ENCODE measurements at places on chromosomes 5 and 9.

- H3K4me1 ChIP-seq: no peaks in the 10 kb centered on the region
- no peak overlapping the region for H3K4me3 ChIP-seq
- no peaks in the 10 kb centered on the region for H3K36me3 ChIP-seq
- H3K27me3 ChIP-seq: peaks cover 7% of the 10 kb centered on the region
- no peak overlapping the region for H3K27ac ChIP-seq
- no peak for DNase-seq
Measured at GRCh38 chr9:129275626-129276247, 97.7 kb upstream of the IER5L start.

GRCh38 chr9:131960311-131960710 lies 119.4 kb downstream of the MED27 start:
- H3K36me3 ChIP-seq: no peaks in the 10 kb centered on the region
- no peak overlapping the region for H3K27ac ChIP-seq
- H3K4me3 ChIP-seq: no peak overlapping the region
- H3K27me3 ChIP-seq: no peaks in the 10 kb centered on the region
- DNase-seq: no peak
- H3K4me1 ChIP-seq: no peaks in the 10 kb centered on the region

GRCh38 chr9:83986765-83987401 lies 6.3 kb downstream of the RMI1 start:
- peak; percentile 70 for DNase-seq
- peak overlapping the region; percentile 76 for H3K27ac ChIP-seq
- H3K4me3 ChIP-seq: no peak overlapping the region
- H3K4me1 ChIP-seq: peaks cover 25% of the 10 kb centered on the region
- no peaks in the 10 kb centered on the region for H3K27me3 ChIP-seq

- no peak overlapping the region for H3K27ac ChIP-seq
- H3K4me1 ChIP-seq: no peaks in the 10 kb centered on the region
- no peaks in the 10 kb centered on the region for H3K27me3 ChIP-seq
- no peaks in the 10 kb centered on the region for H3K36me3 ChIP-seq
Measured at GRCh38 chr9:94812343-94812742, 85.8 kb downstream of the AOPEP start.

GRCh38 chr9:98219364-98219716 lies 26.9 kb upstream of the CORO2A start:
- H3K4me3 ChIP-seq: no peak overlapping the region
- no peaks in the 10 kb centered on the region for H3K27me3 ChIP-seq
- no peaks in the 10 kb centered on the region for H3K4me1 ChIP-seq
- H3K27ac ChIP-seq: no peak overlapping the region
- peaks cover 10% of the 10 kb centered on the region for H3K36me3 ChIP-seq
- no peak for DNase-seq

DNA sequence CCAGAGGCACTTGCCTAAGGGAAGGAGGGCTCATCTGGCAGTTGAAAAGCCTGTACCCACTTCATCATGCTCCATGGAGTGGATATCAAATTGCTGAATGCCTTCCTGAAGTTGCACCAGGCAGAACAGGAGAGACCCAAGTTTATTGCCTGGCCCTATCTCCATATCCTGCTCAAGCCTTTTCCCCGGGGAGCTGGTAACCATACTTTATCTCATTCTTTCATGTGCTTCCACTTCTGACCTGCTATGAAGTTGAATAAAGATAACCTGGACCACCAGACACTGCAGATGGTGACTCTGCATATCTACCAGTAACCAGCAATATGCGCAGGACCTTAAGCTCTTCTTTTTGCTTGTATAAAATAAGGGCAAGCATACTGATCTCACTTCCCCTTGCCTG lies 1397.5 kb upstream of the CDH6 start:
- H3K27ac ChIP-seq: no peak overlapping the region
- no peak overlapping the region for H3K4me3 ChIP-seq
- no peak for DNase-seq

DNA sequence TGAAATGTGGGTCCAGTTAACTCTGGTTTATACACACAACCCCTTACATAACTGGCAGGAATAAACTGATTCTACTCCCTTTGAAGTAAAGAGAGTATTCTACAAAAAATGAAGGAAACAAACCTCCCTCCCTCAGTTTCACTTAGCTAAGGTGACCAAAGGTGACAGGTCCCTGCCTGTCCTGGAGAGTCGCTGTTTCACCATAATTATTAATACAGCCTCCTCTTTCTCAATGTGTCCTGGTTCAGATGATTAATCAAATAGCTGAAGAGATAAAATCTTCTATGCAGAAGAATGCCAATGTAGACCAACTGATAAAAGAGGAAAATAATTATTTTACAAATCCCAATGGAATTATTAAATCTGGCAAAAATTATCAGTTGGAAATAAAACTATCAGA lies 163.7 kb upstream of the GNA14 start:
- no peak overlapping the region for H3K27ac ChIP-seq
- peaks cover 28% of the 10 kb centered on the region for H3K4me1 ChIP-seq
- H3K27me3 ChIP-seq: no peaks in the 10 kb centered on the region
- no peak for DNase-seq

- no peak for DNase-seq
- no peaks in the 10 kb centered on the region for H3K27me3 ChIP-seq
- no peaks in the 10 kb centered on the region for H3K36me3 ChIP-seq
- H3K4me1 ChIP-seq: no peaks in the 10 kb centered on the region
Measured at GRCh38 chr9:7216004-7216841, 458.4 kb downstream of the KDM4C start.

Measured in transverse colon (tissue), 4 donors.